ENCODE measurements at places on chromosomes 1 and 21.

DNA sequence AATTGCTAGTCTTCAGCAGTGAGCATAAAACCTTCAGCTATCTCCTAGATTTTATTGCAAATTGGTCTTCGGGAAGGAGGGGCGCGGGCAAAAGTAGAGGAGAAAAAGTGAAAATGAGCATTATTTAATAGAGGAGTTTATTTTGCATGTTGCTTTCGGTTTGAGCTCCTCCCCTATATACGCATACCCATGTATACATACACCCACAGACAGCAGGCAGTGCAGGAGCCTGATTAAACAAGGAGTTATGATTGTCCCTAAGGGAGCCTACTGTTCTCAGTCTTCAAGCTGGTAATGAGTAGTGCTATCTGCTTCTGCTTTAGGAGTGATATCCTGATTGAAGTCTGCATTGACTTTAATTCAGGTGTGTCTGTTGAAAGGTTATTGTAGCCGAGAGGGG, 133.8 kb downstream of the SPATA46 start:
- DNase-seq, result no peak

GRCh38 chr1:39317111-39317510, 112.6 kb downstream of the MACF1 start:
- no peak for DNase-seq

GRCh38 chr1:192794768-192795035, 14.1 kb upstream of the RGS2 start:
- DNase-seq, result no peak

DNA sequence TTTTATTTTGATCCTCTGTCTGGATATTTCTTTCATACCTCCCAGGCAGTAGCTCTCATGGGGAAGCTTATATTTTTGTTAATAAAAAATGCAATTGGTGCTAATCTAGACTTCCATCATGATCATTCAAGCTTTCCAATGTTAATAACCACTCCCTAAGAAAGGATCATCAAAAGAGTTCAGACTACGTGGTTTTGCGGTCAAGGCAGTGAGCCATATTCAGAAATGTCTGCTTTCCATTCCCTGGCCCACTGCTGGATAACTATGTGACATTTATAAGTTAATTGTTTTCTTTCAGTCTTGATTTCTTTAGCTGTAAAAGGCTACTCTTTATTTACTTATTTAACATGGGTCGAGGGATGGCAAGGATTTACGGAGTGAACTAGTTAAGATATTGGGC, 414.6 kb downstream of the LMO4 start:
- DNase-seq, result no peak

DNA sequence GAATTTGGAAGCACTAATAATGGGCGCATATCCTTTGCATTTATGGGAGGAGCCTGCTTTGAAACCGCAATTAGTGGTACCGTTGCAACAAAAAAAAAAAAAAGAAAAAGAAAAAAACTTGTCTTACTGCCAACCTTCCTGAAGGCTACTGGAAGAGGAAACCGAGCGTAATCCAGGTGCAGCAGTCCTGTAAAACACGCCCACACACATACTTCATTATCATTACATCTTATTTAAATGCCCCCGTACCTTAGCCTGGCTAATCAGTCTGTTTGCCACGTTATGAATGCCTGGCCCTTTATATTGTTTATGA, 686 bp upstream of the ZNF281 start:
- DNase-seq, result peak; percentile 5

- no peak for DNase-seq
These were observed 18.6 kb upstream of the ST6GALNAC3 start for GRCh38 chr1:76055987-76056386.

GRCh38 chr1:42822800-42823392, 5.7 kb upstream of the SVBP start:
- DNase-seq, result no peak

- no peak for DNase-seq
These were observed 11.6 kb upstream of the TTC39A start for GRCh38 chr1:51341876-51342496.
